ENCODE measurements at places on chromosomes 3 and 15. TPM values are rescaled to one million over a fixed set of nuclear protein-coding genes. Genes with fewer than 3 reads are reported as not detected.

Gene CCR4
- total RNA-seq = not detected

Gene SOX14
- total RNA-seq = not detected

Gene MINAR1
- 1.6 TPM for total RNA-seq

Gene LMAN1L
- total RNA-seq = not detected

Gene ERC2
- 0.18 TPM for total RNA-seq

Gene BUB1B
- total RNA-seq = 24.7 TPM

Measured in IMR-90 (cell line).